Glomerular endothelial cell (primary cell): ENCODE measurements at places on chromosomes 5 and 9. TPM values are rescaled to one million over a fixed set of nuclear protein-coding genes. Genes with fewer than 3 reads are reported as not detected.

Gene GRIN3A
- not detected in 2 replicates for total RNA-seq

GRCh38 chr9:132919614-132920268 is 24.7 kb downstream of the TSC1 start:
- DNase-seq: no peak

- DNase-seq: no peak
Measured at GRCh38 chr5:31218978-31219377, 25.5 kb downstream of the CDH6 start.

DNA sequence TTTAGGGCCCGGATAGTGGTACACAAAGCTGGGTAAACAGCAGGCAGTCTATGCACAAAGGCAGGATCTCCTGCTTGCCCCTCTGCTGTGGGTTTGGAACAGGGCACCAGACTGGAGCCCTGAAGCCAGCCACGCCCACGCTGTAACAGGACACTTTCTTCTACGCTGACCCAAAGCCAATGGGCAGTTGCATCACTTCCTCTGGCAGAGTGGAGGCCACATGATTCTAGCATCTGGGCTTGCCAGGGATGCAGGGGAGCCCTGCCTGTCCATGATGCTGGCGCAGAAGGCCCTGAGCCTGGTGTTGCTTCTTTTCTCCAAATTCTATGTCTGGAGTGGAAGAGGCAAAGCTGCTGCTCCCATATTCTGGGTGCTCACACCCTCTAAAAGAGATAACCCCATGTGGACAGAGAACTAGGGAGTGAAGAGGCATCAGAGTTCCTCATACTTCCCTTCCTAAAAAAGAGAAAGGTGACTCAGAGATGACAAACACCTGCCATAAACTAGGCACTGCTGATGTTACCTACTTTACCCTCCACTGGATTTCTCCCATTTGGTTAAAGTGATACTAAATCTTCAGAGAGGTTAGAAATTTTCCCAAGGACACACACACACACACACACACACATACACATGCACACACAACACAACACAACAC is 260.3 kb upstream of the KLF4 start:
- no peak for DNase-seq

Gene DIPK1B
- total RNA-seq: 153 and 247 TPM in 2 replicates

GRCh38 chr5:2207109-2207399 is 324.3 kb upstream of the IRX4 start:
- DNase-seq: no peak

- DNase-seq: no peak
Measured at GRCh38 chr5:132420706-132421272, 51.3 kb downstream of the SLC22A5 start.

DNA sequence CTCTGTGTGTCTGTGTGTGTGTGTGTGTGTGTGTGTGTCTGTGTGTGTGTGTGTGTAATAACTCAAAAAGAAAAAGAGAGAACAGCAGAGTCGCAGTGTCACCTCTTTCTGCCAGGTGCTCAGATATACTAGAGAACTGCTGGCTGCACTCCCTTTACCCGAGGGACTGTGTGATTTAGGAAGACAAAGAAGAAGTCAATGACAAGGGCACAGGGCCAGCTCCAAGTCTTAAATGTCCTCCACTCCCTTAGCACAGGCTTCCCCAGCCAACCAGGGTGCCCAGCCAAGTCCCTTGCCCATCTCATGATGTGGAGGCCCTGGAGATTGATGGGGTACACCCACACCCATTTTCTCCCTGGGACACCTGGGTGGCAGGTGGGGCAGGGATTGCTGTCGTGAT is 8.7 kb downstream of the CCNJL start:
- DNase-seq: no peak

Gene PCDHGB4
- total RNA-seq: 11.1 and 19.5 TPM in 2 replicates

DNA sequence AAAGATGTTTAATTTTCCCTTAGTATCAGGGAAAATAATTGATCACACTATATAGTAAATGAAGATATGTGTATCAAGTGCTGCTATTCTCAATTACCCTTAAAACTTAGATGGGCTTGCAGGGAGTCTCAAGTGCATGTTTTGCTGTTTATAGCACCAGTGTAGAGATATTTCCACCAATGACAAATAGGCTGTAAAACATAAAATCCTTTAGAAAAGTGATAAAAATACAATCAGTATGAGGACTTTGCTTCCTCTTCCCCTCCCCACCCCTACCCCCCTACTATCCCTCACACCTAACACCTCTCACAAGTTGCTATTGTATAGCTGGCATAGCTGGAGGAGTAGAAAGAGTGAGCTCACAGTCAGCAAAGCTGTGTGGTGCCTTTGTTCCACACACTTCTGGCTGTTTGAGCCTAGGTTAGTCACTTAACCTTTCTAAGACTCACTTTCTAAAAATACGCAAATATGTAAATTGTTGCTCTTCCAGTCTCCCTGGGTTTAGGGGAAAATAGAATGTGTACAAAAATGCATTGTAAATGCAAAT is 93.1 kb downstream of the PDE4D start:
- no peak for DNase-seq

GRCh38 chr5:151345808-151346478 is 1.4 kb downstream of the SLC36A2 start:
- no peak for DNase-seq

Gene WDR31
- 0.68 and 0.99 TPM in 2 replicates for total RNA-seq

DNA sequence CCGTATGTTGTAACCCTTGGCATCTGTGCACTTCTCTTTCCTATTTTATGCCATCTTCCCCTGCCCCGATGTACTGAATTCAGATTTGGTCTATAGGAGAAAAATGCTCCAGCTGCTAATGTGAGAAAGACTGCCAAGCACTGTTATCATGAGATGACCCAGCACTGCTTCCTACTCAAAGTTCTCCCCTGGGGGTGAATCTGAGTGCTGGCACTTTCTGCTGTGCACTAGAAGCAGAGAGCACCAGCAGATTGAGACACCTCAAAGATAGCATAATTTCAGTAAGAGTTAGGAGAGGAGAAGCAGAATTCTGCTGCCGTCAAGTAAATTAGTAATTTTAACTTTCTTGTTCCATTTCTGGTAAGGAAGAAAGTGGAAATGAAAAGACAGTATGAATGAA is 92.8 kb upstream of the ACOT12 start:
- DNase-seq: no peak

GRCh38 chr5:179866241-179867078 is 7.8 kb upstream of the MRNIP start:
- DNase-seq: no peak

DNA sequence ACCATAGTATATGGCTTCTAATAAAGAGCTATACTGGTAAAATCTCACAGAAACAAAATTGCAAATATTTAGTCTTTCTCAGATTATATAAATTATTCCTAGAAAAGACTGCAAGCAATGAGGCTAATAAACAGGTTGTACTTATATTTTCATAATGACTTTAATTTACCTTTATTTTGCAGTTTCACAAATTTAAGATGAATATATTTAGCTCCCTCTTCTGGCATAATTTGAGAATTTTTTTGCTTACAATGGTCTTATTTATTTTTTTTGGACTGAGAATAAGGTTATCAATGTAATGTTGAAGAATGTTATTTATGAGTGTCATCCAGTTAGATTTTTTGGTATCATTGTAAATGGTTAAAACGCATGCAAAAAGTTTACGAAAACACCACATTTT is 56.7 kb downstream of the PIK3R1 start:
- no peak for DNase-seq

- no peak for DNase-seq
Measured at GRCh38 chr5:9380109-9380508, 165.8 kb downstream of the SEMA5A start.

GRCh38 chr9:12544700-12545099 is 148.5 kb upstream of the TYRP1 start:
- no peak for DNase-seq

Gene FUT7
- total RNA-seq: not detected in 2 replicates

Gene RMND5B
- total RNA-seq: 28.4 and 40.7 TPM in 2 replicates

Gene IQGAP2
- 2.8 and 3.6 TPM in 2 replicates for total RNA-seq

Gene CCDC171
- total RNA-seq: 0.58 TPM in 2 replicates

Gene ADRA1B
- 0.39 and 1.3 TPM in 2 replicates for total RNA-seq

Gene SPOCK1
- total RNA-seq: 11.8 and 24.4 TPM in 2 replicates

GRCh38 chr5:159471904-159472303 is 141.6 kb upstream of the IL12B start:
- DNase-seq: no peak

GRCh38 chr9:37995348-37995737 is 73.7 kb downstream of the SHB start:
- DNase-seq: no peak

DNA sequence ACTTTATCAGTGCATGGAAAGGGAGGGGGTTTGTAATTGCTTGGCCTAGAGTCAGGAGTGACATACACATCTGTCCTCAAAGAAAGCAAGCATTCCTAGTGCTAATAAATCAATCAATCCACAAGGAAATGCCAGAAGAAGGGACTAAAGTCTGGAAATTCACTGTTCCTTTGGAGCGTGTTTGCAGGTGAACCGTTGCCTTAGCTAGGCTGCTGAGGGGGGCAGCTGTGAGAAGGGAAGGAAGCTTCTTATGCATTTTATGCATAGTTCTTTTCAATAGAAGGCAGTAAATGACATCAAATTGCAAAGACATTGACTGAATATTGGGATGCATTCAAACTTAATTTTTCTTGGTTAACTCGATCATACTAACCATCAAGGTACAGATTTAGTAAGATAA is 1092.5 kb upstream of the SEMA6A start:
- no peak for DNase-seq

Gene PTGDS
- total RNA-seq: not detected in 2 replicates

DNA sequence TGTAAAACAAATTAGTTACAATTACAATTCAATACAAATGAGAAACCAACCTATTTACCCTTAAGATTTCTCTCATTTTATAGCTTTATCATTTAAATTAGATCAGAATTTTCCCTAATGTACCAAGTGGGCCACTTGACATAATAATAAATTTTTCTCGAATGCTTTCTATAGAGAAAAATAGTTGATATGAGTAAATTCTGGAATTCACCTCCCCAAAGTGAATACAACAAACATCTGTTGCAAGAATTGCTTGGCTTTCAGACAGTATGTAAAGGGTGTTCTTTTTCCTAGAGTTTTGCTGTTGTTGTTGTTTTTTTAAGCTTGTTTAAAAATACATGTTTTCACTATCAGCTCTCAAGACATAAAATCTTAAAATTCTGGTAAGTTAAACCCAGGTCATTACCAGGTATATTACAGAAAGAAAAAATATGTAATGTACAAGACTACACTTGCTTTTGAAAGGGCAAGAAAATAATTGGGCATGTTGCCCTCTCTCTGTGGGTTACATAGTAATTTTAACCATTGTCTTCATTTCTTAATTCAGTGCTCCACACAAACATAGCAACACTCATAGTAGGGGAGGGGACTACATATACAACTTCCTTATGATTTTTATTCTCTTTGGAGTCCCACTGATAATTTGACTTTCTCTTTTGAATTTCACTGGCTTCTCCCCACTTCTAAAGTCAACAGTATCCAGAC is 200.6 kb downstream of the ARL15 start:
- DNase-seq: no peak

Gene RELL2
- total RNA-seq: 8.5 and 12.2 TPM in 2 replicates

DNA sequence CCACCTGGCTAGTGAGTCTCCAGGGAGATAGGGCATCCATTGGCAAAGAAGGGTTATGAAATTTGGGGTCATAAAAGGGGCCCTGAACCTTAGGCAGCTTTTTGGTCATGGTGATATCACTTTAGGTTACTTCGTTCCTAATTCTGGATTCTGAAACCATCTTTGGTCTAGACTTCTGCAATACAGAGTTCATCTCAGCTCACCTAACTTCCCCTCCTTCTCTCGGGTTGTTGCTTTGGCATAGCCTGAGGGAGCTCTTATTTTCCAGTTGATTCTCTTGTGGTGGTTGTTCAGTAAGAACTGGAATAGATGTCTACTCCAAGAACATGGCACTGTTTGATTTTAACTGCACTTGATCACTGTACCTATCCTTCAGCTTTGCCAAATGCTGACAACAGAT is 148.9 kb upstream of the RUSC2 start:
- DNase-seq: no peak

- DNase-seq: peak; percentile 33
Measured at GRCh38 chr5:38557308-38557710, 863 bp upstream of the LIFR start.

DNA sequence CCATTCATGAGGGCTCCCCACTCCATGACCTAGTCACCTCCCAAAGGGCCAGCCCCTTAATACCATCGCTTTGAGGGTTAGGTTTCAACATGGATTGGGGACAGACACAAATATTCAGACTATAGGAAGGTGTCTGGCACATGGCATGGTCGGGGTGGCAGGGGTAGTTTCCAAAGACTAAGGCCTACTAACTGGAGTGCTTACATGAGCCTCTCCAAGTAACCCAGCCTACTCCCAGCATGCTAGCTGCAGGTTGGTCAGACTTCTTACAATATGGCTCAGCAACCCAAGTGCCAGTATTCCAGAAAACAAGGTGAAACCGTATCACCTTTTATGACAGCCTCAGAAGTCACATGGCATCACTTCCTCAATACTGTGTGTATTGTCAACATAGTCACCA is 19.9 kb upstream of the OTULINL start:
- DNase-seq: no peak

Gene PCDHA13
- total RNA-seq: 0.10 and 0.12 TPM in 2 replicates

GRCh38 chr5:160462167-160462566 is 40.5 kb downstream of the PTTG1 start:
- DNase-seq: no peak

DNA sequence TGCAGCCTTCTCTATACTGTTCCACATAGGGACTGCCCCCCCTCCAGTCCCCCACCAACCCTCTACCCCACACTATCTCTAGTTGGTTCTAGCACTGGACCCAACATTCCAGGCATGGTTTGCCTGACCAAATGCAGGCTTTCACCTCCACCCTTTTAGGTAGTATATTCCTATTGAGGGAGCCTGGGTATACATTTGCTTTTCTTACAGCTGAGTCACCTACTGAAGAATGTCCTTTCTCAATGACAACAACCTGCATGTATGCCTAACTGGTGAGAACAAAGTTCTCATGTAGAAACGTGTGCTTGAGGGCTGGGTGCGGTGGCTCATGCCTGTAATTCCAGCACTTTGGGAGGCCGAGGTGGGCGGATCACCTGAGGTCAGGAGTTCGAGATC is 8.2 kb downstream of the TNIP1 start:
- no peak for DNase-seq

Gene CAPSL
- not detected in 2 replicates for total RNA-seq

- DNase-seq: no peak
Measured at GRCh38 chr5:176817841-176818377, 7.5 kb downstream of the UNC5A start.

DNA sequence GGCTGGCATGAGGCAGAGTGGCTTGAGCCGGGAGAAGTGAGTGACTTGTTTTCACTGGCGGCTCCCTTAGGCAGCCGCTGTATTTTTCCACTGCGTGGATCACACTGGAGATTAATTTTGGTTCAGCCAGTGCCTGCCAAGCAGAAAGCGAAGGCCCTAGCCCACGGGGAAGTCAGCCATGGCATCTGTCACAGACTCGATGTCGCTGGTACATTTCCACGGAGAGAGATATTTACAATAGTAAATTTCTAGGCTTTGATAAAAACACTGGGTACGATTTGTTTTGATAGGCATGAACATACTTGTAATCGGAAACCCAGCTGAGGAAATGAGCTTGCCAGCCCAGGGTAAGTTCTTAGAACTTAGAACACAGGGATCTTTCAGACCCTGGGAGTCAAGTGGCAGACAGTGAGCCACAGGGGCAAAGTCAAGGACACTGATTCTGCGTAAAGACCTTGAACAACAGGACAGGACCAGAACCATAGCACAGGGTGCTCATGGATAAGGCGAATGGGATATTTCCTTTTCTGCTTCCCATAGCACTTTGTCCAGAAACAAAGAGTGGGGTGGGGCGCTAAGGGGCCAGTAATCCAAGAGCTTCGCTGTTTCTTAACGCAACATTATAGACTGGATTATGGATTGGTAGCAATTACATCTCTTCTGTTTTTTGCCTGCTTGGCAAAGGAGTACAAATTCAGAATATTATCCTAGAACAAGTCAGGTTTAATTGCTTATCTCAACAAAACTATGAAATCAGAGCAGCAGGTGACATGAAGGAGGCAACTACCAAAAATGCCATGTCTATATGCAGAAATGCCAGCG is 4.5 kb downstream of the DUSP1 start:
- no peak for DNase-seq
